ENCODE measurements at places on chromosomes 7 and 10.

- peak overlapping the region; percentile 31 for H3K27ac ChIP-seq
- H3K27me3 ChIP-seq: peaks cover 4% of the 10 kb centered on the region
- no peaks in the 10 kb centered on the region for H3K36me3 ChIP-seq
- H3K4me3 ChIP-seq: no peak overlapping the region
- peak; percentile 41 for DNase-seq
Measured at GRCh38 chr7:2497500-2498336, 21.5 kb upstream of the GRIFIN start.

DNA sequence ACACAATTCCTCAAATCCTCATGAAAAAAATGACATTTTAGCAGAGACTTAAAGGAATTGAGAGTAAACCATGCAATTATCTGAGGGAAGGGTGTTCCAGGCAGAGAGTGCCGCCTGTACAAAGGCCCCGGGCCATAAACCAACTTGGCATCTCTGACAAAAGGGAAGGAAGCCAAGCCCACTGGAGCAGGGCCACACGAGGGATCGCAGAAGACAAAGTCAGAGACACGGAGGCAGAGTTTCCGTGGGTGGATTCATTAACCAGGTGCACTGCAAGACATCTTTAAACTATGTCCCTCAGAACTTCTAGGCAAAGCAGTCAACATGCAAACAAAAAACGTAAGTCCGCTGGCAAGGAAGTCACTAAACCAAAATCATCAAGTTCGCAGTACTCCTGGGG lies 92.0 kb downstream of the SFMBT2 start:
- DNase-seq: peak; percentile 1
- no peak overlapping the region for H3K4me3 ChIP-seq
- H3K36me3 ChIP-seq: no peaks in the 10 kb centered on the region

DNA sequence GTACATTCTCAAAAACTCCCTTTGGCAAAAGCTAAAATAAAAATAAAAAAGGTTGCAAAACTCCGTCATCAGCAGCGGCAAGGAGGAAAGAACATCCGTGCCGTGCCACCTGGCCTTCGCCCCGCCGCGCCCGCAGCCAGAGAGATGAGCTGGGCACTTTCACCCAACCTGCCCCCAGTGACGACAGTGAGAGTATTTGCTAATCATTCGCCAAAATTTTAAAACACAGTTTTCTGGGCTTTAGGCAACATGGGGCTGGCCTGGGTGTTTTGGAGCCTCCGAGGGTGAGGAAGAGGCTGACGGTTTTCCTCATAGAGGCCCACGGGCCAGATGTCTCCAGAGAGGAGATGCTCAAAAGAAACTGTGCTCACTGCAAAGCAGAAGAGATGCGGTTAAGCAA lies 128.2 kb downstream of the PRKAG2 start:
- no peaks in the 10 kb centered on the region for H3K27me3 ChIP-seq
- H3K4me3 ChIP-seq: no peak overlapping the region
- H3K4me1 ChIP-seq: peaks cover under 1% of the 10 kb centered on the region
- no peaks in the 10 kb centered on the region for H3K36me3 ChIP-seq
- no peak overlapping the region for H3K27ac ChIP-seq

- H3K36me3 ChIP-seq: no peaks in the 10 kb centered on the region
- H3K4me1 ChIP-seq: peaks cover 11% of the 10 kb centered on the region
- no peak overlapping the region for H3K27ac ChIP-seq
- no peak overlapping the region for H3K4me3 ChIP-seq
- no peaks in the 10 kb centered on the region for H3K27me3 ChIP-seq
Measured at GRCh38 chr7:77331938-77332695, 84.0 kb downstream of the GSAP start.

Data from thymus (tissue), 14 donors.